ENCODE measurements at places on chromosomes 3 and 15.

DNA sequence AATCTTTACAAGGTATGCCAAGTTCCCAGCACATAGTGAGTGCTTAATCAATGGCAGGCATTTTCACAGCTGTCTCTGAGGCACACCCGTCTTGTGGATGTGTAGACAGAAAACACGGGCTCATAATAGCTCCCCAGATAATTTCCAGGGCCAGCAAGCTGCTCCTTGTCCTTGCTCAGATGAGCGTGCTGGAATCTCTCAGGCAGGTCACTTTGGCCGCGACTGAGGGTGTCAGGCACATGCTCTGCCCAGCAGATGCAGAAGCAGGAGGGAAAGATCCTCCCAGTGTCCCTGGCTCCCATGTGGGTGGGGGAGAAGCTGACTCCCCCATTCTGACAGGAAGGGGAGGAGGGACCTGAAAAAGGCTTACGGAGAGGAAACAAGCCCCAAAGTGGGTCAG is 35.6 kb upstream of the SLC6A1 start:
- DNase-seq: no peak

DNA sequence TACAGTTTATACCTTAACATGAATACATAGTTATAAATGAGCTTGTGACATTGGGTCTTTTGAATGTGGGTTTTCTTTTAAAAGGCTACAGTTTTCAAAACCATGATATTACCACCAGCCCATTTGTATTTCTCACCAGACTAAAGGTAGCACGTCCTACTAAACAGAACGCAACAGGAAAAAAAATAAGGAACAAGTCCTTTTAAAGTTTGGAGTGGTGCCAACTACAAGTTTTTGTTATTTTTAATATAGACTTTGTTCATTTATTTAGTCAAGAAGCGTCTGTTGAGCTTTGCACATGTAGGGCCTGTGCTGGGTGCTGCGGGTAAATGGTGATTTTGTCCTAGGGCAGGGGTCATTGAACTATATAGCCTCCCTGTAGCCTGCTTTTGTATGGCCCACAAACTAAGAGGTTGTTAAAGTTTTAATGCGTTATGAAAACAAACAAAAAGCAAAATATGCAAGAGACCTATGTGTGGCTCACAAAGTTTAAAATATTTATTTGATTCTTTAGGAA is 164.4 kb downstream of the GHSR start:
- no peak for DNase-seq

DNA sequence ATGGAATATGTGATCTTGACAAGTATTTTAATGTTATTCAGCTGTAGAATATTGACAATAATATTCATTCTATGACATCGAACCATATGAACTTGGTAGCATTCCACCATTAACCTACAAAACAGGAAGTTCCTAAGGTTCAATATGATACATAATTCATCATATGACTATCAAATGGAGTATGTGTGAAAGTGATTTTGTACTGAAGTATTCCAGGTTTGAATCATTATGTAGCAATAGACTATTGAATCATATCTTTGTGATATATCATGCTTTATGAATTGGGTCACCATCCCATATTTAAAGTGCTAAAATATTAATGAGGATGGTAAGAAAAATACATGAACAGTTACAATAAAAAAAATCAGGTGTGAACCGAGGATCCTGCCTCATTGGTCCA is 95.1 kb downstream of the TP63 start:
- no peak for DNase-seq

DNA sequence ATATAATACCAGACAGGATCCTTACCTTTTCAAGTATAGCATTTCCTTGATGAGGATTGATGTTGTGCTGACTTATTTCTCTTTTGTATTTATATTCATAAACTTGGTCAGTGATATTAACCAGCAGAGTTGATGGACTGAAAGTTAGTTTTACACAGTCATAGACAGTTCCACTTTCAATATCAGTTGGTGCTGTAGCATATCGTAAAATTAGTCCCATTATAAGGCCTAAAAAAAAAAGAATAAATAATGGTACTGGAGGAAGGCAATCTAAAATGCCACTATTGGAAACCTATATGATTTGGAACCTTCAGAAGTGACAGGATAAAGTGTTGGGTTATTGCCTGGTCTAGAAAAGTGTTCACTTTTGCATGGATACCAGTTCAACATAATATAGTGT is 16.3 kb downstream of the SLC9A9 start:
- DNase-seq: no peak

DNA sequence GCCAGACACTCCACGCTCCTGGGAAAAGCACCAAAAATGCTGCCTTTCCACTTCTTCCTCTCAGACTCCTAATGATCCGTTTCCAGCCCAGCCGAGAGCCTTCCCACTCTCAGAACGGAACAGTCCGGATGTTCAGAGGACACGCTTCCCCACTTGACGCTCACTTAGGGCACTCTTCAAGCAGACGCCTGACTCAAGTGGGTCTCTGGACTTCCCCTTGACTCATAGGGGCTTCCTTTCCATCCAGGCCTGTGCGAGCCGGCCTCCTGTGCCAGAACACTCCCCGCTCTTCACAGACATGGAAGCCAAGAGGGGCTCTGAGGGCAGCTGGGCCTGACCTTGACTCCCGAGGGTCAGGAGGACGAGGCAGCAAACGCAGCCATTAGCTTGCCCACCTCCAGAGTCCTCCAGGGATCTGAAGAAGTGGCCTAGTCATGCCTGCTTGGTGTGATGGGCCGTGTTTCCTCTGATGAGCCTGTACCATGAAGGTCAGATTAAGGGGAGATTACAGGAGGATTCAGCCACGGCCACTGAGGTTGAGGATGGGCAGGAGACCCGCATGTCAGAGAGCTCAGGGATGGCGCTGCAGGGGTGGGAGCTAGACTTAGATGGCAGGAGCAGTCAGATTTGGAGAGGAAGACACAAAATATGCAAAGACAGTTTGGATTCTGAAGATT is 114.7 kb upstream of the TLE3 start:
- DNase-seq: no peak

DNA sequence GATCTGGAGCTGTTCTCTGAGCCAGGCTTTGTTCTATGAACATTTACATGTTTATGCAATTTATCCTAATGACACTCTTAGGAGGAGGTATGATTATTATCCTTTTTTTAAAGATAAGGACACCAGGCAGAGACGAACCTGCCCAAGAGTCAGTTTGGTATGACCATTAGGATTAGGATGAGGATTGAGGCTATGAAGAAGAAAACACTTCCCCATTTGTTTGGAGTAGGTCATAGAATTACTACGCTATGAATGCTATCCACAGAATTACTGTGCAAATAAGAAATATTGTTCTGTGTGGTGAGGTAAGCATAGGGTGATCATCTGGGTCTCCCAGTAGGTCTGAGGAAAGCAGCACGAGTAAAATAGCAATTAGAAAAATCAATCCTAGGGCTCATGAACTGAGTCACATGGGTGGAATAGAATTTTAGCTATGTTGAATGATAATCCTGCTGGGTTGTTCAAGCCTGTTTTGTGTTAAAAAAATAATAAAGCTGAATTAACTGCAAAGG is 23.9 kb downstream of the EIF4E3 start:
- DNase-seq: no peak

Measured in stimulated activated CD4-positive, alpha-beta T cell treated with anti-CD3 and anti-CD28 coated beads, Interleukin-2, amount 100 ng/mL, for 48 hours (primary cell).